NCI-H526 (cell line): ENCODE measurements at places on chromosomes 2 and 18.

DNA sequence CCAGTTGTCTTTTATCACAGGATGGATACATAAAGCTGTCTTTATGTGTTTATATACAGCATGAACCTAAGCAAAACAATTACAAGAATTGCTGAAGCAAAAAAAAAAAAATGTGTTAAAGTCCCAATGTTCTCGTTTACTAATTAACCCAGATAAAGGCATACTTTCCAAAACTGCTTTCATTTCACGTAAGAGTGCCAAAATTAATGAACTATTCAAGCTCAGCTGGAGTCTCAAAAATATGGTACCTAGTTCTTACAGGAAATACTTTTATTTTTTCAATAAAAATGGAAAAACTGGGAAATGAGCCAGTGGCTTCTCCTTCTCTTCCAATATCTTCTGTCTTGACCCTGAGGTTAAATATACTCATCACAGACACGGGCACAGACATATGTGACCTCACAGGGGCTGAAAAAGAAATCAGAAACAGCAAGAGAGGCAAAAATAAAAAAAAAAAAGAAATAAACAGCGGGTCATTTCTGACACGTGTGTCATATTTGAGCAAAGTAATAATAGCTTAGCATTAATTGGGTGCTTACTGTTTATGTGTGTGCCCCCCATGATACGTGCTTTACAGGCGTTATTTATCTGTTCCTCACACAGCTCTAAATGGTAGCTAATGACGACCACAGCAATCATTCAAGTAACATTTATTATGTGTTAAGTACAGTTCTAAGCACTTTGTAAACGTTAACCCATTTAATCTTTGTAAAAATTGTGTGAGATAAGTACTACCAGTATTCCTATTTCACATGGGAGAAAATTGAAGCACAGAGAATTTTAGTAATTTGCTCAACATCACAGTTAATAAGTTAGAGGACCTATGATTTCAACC, 158.0 kb upstream of the MMADHC start:
- DNase-seq = no peak

- no peak for DNase-seq
Observed at GRCh38 chr2:212027681-212028628, 510.6 kb downstream of the ERBB4 start.

DNA sequence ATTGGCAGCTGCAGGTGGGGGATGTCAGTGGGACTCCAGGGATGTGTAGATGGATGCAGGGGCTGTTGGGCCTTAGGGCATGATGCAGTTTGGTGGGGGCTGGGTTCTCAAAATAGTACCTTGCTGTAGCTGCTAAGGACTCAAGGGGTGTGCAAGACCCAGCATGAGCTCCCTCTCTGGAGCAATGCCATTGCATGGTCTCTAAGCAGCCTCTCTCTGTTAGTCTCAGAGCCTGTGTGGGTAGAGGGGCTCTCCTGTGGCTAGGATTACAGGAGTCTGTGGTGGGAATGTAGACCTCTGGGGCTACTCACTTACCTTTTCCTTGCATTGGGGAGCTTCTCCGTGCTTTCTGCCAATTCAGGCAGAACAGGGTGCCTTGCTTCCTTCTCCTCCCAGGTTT, 228.9 kb downstream of the LPIN1 start:
- no peak for DNase-seq

GRCh38 chr2:162487816-162488215, 143.9 kb downstream of the GCA start:
- no peak for DNase-seq

DNA sequence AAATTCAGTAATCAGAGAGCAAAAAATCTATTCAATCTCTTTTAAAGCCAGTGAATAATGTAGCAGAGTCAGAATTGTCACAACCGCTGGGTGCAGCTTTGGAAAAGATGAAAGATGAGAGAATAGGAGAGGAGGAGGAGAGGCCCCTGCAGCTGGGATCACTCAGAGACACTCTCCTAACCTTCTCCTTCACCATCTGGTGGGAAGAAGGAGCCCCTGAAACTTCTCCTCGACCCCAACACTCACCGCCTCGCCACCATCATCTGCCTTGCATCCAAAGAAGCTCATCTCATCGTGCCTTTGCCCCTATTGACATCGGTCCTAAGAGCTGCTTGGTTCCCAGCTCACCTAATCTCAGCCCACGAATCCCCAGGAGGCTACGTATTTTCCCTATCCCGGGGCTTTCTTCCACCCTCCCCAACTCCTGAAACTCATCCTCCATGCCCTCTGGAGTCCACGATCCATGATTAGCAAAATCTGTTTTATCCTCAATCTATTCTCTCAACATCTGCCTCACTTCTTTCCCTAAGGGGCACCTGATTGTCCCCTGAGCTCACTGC, 58.5 kb downstream of the PKDCC start:
- no peak for DNase-seq

GRCh38 chr2:2400286-2401038, 69.4 kb upstream of the MYT1L start:
- no peak for DNase-seq

GRCh38 chr2:192043216-192043870, 151.4 kb downstream of the TMEFF2 start:
- no peak for DNase-seq

- no peak for DNase-seq
Observed at GRCh38 chr2:233285921-233286320, 21.7 kb upstream of the SAG start.
